ENCODE measurements at places on chromosomes 4 and X.

DNA sequence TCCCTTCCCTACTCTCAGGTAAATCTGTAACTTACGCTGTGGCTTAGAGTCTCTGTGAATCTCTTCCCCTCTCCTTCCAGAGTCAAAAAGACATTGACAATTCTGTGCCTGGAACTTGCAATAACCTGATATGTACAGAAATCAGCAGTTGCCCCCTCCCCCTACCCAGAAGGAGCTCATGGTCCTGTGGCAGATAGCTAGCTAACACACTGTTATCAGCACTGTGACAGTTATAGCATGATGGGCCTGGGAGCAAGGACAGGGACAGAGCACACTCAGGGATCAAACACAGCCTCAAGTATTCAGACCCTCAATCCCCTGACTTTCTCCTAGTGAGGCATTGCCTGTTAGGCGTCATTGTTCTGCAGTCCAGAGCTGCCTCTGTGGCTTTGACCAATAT is 18.7 kb upstream of the MAGEA10 start:
- no peak for DNase-seq

DNA sequence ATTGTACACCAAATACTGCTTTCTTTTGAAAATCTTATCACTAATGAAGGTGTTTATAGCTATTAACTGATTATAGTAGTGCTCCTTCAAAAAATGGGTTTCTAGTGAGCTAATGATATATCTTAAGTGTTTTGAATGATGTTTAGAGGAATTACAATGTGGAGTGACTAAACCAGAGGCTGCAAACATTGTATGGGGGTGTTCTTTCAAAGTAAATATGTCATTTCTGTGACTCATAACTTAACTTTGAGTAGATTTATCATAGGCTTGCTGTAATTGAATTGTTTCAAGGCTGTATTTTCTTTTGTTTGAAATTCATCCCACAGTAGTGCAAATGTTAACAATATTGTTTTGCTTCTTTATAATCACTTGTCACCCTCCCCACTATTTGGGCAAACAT is 141.6 kb downstream of the IL1RAPL2 start:
- DNase-seq: no peak

GRCh38 chr4:83124111-83124780 is 9.7 kb upstream of the PLAC8 start:
- no peak for DNase-seq

DNA sequence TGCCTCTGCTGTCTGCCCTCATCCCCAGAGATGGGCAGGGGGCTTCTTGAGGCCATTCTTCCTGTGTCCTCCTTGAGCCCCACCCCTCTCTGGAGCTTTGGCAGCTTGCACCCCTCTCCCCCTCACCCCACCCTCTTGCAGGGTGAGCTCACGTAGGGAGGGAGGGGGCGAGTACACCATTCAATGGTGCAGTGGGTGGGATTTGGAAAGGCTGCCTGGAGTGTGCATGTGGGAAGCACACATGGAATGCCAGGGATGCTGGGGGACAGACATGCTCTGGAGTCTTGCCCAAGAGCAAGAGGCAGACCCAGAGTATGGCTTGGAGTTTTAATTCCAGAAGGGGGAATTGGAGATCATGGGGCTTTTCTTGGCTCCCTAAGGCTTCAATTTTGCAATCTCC is 5.6 kb downstream of the PAK3 start:
- DNase-seq: no peak

DNA sequence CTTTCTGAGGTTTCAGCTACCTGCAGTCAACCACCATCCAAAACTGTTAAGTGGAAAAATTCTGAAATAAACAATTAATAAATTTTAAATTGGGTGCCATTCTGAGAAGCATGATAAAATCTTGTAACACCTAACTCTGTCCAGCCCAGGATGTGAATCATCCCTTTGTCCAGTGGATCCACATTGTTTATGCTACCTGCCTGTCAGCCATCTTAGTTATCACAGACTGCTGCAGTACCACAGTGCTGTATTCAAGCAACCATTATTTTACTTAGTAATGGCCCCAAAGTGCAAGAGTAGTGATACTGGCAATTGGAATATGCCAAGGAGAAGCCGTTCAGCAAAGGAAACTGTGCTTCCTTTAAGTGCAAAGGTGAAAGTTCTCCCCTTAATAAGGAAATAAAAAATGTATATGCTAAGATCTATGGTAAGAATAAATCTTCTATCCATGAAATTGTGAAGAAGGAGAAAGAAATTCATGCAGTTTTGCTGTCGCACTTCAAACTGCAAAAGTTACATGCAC is 20.6 kb downstream of the CAMK2D start:
- DNase-seq: no peak

DNA sequence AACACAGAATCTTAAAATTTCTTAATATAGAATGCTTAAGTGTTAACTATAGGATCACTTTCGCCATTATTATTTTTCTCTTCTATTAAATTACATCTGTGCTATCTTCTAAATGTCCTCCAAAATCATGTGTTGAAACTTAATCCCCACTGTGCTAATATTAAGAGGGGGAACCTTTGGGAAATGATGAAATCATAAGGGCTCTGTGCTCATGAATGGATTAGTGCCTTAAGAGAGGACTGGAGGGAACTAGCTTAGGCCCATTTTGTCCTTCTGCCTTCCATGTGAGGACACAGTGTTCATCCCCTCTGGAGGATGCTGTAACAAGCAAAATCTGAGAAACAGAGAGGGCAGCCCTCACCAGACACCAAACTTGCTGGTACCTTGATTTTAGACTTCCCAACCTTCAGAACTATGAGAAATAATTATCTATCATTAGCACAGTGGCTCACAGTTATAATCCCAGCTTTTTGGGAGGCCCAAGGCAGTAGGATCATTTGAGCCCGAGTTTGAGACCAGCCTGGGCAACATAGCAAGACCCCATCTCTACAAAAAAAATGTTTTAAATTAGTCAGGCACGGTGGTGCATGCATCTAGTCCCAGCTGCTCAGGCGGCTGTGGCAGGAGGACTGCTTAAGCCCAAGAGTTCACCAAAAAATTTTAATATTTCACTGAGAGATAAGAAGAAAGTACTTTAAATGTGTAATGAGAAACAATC is 26.3 kb downstream of the KLHL8 start:
- DNase-seq: no peak

- DNase-seq: no peak
Observed at GRCh38 chrX:107861056-107861455, 35.4 kb downstream of the MID2 start.

DNA sequence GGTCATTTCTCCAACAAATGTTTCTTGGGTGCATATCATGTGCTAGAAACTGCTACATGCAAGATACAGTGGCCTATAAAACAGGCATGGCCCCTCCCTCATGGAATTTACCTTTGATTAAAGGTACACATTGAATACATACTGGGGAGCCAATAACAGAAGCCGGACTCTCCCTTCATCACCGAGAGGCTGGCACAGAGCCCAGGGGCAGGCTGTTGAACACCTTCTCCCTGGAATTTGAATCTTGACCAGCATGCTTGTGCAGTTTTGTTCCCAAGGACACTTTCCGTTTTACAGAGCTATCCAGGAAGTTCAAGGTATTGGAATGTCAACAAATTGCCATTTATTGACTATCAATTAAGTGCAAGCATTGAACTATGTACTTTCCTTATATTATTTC is 33.2 kb downstream of the PPARGC1A start:
- no peak for DNase-seq

GRCh38 chr4:152880263-152880662 is 55.9 kb upstream of the FHDC1 start:
- no peak for DNase-seq

DNA sequence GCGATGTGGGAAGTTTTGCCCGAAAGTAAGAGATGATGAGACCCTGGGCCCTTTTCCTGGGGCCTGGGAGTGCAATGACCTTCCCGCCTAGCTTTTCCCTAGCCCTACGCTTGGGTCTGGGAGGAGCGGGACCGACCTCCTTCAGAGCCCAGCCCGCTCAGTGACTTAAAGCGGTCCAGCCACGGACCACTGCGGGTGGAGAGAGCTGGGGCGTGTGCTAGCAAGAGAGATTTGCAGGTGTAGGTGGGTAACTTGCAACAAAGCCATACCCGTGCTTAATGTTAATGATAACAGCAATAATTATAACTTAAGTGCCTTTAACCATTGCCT is 503 bp upstream of the PDE5A start:
- no peak for DNase-seq

DNA sequence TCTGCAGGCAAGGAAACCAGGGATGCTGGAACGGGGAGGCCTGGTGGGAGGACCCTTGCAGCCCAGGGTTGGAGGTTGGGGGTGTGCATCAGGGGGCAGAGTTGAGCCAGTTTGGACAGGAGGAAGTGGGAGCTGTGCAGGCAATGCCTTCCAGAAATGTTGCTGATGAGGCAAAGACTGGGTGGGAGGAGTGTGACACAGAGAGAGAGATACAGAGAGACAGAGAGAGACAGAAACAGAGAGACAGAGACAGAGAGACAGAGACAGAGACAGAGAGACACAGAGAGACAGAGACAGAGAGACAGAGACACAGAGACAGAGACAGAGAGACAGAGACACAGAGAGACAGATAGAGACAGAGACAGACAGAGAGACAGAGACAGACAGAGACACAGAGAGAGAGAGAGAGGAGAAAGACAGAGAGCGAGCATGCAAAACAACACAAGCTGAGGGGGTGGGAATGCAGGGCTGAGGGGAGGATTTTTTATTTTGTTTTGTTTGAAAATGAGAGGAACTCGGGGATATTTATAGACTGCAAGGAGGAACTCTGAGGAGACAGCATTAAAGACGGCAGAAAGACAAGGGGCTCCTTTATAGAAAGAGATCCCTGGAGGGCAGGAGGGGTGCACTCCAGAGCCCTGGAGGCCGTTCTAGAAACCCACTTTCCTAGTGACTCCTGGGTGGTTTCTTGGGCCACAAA is 1.9 kb upstream of the HAUS3 start:
- no peak for DNase-seq

DNA sequence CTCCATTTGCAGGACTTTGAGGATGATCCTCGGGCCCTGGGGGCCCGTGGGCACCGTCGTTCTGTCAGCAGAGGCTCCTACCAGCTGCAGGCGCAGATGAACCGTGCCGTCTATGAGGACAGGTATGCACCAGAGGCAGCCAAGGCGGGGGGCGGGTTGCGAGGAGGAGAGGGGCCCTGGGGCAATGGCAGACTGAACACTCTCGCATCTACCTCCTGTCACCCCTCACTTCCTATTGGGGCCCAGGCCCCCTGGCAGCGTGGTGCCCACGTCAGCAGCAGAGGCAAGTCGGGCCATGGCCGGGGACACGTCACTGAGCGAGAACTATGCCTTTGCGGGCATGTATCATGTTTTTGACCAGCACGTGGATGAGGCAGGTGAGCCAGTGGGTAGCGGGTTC is 2.0 kb downstream of the WDR13 start:
- DNase-seq: no peak

GRCh38 chr4:162234595-162234994 is 70.8 kb upstream of the FSTL5 start:
- no peak for DNase-seq

DNA sequence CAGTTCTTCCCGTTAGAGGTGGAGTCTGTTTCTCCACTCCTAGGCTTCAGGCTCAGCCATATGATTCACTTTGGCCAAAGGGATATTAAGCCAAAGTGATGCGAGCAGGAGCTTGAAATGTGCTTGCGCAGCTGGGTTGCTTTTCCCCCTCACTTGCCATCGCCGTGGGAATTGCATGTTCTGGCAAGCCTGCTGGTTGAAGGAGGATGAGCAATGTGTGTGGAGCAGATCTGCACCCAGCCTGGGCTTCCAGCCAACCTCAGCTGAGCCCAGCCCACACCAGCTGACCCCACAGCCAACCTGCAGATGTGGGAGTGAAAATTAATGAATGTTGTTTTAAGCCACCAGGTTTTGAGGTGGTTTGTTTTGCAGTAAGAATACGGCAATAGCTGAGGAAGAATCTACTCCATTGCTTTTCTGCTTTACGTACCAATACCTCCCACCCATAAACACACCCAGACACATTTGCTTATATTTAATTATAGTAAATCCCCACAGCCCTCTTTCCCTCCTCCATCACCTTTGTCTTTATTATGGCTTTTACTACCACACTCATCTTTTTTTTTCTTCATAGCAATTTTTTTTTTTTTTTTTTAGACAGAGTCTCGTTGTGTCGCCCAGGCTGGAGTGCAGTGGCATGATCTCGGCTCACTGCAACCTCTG is 132.8 kb upstream of the FUNDC1 start:
- DNase-seq: no peak
